Stimulated activated CD4-positive, alpha-beta T cell treated with anti-CD3 and anti-CD28 coated beads, Interleukin-1b, Interleukin-23, amount 100 ng/mL, for 24 hours (primary cell): ENCODE measurements at places on chromosomes 12 and 14.

- no peak for DNase-seq
These were observed 17.5 kb downstream of the BCL11B start for GRCh38 chr14:99254328-99255009.

DNA sequence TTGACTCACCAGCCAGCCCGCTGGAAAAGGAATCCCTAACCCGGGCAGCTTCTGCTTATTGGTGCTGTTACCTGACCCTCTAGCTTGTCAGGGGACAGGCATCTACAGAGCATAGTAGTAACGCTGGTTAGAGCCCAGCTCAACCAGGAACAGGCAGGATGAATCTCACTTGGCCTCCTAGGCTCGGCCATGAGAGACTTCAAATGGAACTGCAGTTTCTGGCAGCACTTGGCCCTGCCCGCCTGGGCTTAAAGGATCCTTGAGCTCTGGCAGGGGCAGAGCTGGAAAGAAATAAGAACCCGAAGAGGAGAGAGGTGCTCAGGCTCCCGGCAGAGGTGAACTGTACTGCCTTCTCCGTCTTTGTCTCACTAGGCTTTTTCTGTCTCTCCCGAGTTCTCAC, 2.3 kb upstream of the LHX5 start:
- no peak for DNase-seq

- DNase-seq: no peak
These were observed 25.2 kb upstream of the OAS1 start for GRCh38 chr12:112881602-112882001.

- DNase-seq: no peak
These were observed 68.5 kb downstream of the FBXO34 start for GRCh38 chr14:55339770-55340169.

- DNase-seq: no peak
These were observed 41.0 kb downstream of the USP15 start for GRCh38 chr12:62301080-62301798.

DNA sequence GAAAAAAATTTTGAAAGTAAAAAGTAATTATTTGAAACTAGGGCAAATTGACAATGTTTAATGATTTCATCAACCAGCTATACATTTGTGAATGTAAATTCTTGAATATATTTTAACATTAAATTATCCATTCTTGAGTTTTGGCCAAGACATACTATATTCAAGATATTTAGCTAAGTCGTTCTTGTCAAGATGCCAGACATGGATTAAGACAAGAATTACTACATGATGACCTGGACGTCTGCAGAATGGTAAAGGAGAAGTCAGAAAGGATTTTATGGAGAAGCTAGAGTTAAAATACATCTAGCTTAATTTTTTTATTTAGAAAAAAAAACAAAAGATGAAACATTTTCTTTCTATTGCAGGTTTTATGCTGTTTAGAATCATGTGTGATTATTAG, 255.8 kb downstream of the TMTC2 start:
- DNase-seq: no peak

- DNase-seq: no peak
These were observed 66.5 kb downstream of the TRAFD1 start for GRCh38 chr12:112191840-112192321.

DNA sequence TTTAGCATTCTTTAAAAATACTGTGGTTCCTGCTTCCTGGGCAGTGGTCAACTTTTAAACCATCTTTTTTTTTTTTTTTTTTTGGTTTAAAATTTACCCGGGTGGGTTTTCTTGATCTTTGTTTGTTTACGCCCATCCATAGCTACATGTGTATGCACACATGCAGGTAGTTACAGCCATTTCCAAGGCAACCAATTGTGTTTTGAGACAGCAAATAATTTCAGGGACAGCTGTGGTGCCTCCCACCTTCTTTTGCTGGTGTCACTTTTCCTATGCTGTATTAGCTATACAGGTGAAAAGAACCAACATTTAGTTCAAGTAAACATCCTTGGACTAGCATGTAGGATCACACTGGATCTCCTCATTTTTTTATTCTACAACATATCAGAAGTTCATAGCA, 52.0 kb upstream of the PSMA6 start:
- DNase-seq: no peak

- DNase-seq: no peak
These were observed 93.9 kb upstream of the DCN start for GRCh38 chr12:91276509-91276908.

- DNase-seq: no peak
These were observed 102.1 kb downstream of the MYRFL start for GRCh38 chr12:69927164-69927563.

GRCh38 chr14:94356379-94357056, 31.9 kb downstream of the SERPINA1 start:
- no peak for DNase-seq

DNA sequence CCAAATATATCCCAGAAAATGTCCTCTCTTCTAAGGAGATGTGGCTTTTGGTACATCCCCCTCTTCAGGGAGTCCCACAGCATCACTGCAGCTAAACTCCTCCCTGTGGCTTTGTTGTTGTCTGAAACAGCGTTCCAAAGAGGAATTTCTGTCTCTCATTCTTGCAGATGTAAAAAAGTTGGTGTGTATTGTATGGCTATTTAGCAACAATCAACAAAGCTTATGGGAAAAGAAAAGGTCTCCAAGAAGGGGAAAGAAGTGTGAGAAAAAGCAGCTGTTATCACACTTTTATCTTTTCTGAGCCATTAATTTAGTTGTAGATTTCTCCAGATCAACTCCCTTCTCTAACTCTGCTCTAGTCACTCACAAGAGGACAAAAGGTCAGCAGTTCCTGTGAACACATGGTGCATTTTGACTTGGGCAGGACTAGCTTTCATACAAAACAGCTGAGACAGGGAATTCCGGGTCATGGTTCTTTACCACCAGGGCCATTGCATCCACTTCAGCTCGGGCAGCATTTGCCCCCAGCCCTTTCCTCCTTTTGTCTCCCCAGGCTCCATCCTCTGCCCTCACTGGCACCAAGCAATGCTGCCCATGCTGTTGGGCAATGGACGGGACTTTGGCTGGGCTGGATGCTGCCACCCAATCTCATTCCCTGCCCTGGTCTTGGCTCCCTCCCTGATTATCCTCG, 184.7 kb downstream of the TMX1 start:
- no peak for DNase-seq

GRCh38 chr12:94659346-94659930, 9.1 kb upstream of the TMCC3 start:
- no peak for DNase-seq

DNA sequence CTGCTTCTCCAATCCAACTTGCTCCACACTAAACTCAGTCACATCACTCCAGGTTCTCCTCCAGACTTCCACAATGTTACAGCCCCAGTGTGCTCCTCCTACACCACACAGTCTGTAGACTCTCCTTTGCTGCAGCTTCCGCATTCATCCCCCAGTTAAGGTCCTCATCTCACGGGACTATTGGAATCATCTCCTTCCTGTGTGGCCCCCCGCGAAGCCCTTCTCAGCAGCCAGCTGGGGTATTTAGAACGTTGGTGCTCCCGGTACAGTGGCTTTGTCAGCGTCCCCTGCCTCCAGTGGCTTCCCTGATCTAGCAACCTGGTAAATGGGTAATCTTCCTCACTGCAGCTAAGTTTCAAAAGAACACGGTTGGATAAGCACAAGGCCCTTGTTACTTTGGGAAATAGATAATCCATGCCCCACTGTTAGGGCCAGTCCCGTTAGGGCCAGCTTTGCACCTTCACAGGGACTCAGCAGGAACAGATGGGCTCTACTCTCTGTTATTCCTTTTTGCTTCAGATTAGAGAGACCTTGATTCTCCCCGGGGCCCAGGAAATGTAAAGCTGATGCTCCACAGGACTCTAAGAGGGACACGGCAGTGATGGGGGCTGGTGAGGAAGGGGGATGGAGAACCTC, 823 bp upstream of the TSPAN11 start:
- DNase-seq: no peak

- DNase-seq: no peak
These were observed 647 bp downstream of the LGMN start for GRCh38 chr14:92747701-92748258.

GRCh38 chr12:14396071-14396470, 30.6 kb downstream of the ATF7IP start:
- DNase-seq: no peak

DNA sequence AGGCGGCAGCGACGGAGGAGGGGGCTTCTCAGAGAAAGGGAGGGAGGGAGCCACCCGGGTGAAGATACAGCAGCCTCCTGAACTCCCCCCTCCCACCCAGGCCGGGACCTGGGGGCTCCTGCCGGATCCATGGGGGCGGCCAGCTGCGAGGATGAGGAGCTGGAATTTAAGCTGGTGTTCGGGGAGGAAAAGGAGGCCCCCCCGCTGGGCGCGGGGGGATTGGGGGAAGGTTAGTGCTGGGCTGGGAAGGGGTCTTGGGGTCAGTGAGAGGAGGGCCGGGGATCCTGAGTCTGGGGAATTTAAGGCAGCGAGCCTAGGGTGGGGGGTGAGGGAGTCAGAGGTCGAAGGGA, 203 bp downstream of the NFATC4 start:
- no peak for DNase-seq

DNA sequence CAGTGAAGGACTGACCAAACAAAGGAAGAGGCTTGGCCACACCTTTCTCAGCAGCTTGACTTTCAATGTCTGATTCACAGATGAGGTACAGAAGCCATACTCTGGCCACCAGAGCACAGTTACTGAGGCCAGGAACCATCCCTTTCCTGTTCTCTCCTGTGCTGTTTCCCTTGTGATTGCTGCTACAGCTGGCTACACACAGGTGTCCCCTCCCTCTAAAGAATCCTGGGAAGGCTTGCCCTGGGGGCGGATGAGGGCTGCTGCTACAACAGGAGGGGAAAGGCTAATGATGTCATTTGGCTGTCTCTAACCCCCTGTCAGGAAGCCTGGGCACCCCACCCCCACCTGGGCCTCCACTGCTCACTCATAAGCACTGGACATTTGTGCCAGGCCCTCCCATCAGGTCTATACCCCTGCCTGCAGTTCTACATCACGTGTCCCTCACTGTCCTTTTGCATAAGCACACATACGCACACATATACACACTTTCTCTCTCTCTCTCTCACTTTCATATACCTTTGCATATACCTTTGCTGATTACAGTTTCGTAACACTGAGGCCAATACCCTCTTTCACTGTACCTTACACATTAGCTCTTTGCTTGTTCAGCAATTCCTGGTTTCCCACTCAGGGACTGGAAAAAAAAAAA, 41.4 kb downstream of the PRPF40B start:
- no peak for DNase-seq

- DNase-seq: no peak
These were observed 64.8 kb upstream of the MAX start for GRCh38 chr14:65167072-65167645.

DNA sequence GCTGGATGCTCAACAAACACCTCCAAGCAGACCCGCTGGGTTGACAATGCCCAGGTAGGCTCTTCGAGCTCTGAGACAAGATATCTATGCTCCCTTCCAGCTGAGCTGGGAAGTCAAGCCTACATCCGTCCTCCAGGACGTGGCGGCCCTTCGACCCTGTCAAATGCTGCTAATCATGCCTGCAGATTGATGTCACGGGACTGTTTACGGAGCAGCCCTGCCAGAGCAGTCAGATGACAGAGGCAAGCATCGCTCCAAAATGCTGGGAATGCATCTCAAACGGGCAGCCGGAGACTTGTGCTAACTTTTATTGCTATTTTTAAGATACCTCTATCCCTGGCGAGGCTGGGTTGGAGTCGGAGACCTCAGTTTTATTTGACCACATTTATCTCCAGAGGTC, 139.2 kb downstream of the NTF3 start:
- no peak for DNase-seq

DNA sequence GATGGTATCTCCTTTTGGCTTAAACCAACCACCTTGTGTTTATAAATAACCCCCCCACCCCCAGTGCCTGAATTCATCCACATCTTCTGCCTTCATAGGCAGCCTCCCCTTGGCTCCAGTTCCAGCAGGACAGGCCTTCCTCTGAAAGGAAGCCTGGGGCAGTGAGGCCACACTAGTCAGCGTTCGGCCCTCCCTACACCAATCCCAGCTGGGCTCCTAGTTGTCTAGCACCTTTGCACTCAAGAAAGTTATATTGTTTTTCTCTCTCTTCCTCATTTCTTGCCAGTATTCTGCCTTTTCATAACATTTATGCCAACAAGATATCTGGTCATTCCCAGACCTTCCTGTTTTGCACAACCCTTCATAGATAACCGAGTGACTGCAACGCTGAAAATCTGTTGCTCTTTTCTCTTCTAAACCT, 73.1 kb upstream of the ACTN1 start:
- DNase-seq: no peak

DNA sequence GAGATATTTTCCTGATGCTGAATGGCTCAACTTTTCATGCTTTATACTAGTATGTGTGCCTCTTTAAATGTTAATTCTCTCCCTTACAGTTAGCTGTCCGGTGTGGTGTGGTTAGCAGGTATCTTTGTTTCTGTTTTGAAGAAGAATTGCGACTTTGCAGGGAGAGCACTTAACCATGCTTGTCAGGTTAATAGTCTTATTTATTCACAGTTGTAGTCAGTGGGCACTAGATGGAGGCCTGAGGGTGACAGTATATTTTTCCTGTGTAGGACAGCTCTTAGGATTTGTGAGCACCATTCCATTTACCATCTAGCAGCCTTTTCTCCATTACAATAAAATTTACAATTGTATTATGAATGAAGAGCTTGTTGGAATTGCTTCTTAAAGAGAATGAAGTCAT, 34.9 kb downstream of the PDE3A start:
- DNase-seq: no peak

DNA sequence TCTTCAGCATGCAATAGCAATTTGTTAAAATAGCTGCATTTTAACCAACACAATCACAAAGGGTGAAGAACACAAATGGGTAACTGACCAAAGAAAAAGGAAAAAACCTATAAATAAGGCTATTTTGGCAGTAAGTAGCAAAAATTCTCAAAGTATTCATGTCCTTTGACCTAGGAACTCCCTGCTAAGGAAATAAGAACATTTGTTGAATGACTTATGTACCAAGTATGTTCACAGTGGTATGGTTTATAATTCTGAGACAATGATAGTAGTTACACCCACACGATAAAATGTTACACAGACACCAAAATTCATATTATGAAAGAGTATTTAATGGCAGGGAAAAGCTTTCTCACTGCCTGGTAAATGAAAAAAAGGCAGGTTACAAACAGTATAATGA, 16.9 kb downstream of the CCDC88C start:
- DNase-seq: no peak

DNA sequence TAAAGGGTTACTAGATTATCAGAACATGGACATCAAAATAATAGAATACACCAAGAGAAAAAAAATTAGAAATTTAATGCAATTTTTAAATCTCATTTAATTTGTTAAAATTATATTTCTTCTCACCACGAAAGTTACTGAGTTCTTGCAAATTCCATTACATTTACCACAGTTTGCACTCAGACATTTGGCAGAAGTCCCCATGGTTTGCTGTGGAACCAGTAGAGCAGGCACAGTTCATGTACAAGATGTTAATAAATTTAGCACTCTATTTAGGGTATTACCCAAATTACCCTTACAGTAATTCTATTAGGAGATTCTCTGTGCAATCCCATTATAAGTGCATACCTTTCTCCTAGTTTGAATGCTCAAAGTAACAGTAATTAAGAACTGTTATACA, 9.7 kb downstream of the SCN8A start:
- no peak for DNase-seq

DNA sequence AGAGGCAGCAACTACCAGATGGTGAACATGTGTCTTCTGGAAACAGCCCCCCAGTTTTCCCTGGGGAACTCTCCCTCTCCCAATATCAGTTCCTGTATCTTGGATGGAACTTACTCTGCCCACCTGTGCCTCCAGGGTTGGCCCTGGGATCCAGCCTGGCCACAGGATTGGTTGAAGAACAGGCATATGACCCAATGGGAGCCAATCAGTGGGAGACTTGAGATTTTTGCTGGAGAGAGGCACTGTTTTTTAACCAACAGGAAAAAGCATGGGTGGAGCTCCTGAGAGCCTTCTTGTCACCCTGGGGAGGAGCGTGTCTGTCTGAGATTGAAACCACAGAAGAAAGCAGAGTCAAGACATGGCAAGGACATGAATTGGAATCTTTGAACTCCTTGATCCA, 33.6 kb upstream of the COX6A1 start:
- DNase-seq: no peak
